ENCODE measurements at places on chromosomes 1 and 21.
A peak's percentile ranks its signal among the peaks of the same experiment; 100 is the strongest.

- no peak for DNase-seq
Measured at GRCh38 chr21:45131537-45131999, 57.2 kb downstream of the ADARB1 start.

DNA sequence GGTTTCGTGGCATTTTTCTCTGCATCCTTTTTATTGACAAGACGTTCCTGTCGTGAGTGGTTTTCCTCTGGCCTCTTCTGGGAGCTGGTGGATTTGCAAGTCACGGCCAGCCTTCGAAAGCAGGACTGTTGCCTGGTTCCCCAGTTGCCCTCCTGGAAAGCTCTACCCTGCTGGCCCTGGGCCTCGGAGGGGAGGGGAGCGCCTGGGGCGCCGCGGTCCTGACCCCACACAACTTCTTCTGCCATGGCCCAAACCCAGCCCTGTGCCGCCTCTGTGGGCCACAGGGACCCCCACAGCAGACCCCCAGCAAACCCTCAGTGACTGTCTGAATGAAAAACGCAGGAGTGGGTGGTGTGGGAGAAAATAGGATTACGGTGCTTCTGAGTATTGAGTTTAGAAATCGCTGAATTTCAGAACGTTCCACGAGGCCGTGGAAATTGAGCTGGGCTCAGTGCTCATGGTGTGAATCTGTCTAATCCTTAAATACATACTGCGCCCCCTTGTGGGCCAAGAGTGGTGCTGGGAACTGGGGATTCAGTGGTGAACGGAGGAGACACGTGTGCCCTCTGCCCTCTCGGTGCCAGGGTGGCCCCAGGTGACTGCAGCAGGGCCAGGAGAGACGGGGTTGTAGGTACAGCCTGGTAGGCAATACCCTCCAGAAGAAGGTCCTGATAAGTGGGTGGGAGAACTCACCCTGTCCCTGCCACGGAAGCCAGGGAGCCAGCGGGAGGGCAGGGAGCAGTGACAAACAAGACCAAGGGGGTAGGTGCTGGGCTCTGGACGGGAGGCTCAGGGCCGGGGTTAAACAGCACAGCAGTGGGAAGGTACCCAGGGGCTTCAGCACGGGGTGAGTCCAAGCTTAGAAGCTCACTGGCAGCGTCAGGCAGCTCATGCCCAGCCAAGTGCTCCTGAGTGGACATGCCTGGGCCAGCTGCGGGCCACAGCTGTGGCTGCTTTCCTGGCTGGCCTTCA, 101.2 kb upstream of the COL6A1 start:
- peak; percentile 10 for DNase-seq

DNA sequence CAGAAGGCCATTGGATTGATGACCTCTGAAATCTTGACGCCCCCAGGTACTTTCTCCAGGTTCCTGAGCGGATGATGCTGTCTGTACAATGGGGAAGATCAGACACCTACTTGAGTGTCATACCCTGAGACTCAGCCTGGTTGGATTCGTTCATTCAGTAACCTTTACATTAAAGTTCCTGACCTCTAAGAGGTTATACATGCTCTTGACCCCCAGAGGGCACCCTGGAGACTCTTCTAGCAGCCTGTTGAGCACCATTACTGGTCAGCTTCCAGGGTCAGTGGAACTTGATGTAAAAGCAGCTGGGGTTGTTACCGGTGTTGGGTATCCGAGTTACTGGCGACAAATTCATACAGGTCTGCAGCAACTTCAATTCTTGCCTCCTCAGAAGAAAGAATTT, 114.3 kb upstream of the ZNF678 start:
- DNase-seq, result no peak

GRCh38 chr1:173208146-173208545, 1.0 kb upstream of the TNFSF4 start:
- DNase-seq, result no peak

- DNase-seq, result no peak
Measured at GRCh38 chr1:160522136-160522535, 919 bp downstream of the SLAMF6 start.

DNA sequence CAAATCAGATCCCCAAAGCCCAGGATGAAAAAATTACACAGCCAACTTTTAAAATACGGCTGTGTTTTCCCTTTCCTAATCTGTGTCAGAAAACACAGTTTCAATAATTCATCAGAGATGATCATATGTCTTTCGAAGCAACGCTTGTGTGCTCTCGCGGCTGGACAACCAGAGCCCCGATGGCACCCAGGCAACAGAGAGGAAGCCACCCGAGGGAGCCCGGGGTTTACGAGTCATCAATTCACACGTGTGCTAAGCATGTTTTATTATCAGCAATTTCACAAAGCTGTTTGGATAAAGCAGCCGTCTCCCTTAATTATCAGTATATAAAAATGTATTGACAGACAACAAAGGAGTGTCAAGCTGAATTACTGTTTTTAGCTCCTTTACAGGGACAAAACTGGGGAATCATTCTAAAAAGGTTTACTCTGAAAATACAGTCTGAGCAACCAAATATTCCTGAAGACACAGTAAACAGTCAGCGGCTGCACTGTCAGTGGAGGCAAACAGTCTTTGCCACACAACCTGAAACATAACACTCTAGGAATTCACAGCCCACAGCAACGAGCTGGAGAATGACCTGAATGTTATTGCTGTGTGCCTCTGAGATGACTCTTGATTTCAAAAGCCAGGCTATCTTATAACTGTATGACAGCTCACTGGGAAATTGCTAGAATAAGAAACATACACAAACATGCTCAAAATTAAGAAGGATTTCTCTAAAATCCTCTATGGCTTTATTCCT, 201.0 kb downstream of the SIPA1L2 start:
- DNase-seq, result no peak
